Stimulated activated CD4-positive, alpha-beta T cell treated with anti-CD3 and anti-CD28 coated beads, Interleukin-12 subunit alpha, Interleukin-12 subunit beta, amount 100 ng/mL, for 24 hours (primary cell): ENCODE measurements at places on chromosomes 4 and X.

DNA sequence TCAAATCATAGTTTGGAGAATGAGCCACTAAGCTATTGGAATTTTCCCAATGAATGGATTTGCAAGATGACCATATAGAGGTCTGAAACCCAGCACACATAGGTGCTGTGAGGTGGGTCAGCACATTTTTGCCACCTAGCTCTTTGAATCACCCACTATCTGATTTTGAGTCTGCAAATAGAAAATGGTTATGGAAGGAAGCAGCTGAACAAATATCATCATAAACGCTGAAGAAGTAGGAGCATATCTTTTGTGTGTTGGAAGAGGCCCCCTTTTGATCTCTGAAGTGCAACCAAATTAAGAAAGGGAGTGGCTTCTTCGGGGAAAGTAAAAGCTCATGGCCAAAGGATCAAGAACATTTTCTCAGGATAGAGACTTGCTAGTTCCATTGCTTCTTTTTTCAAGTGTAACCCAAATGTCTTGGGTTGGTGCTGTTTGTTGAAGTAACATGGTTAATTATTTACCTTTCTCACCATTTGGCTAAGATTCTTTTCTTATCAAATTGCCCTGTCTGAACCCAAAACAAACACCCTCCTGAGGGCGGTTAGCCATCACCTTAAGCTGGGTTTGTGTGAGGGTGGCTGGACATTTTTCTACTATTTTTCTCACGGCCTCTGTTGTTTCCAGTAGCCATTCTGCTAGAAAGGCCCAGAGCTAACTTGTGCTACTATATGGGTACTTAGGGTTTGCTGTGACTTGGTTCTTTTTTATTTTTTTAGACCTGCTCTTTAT, 18.4 kb upstream of the SORBS2 start:
- no peak for DNase-seq

GRCh38 chr4:90715242-90715641, 588.0 kb downstream of the CCSER1 start:
- no peak for DNase-seq

- no peak for DNase-seq
Observed at GRCh38 chr4:3792813-3793212, 26.6 kb downstream of the ADRA2C start.

GRCh38 chr4:52421811-52422213, 237.3 kb downstream of the USP46 start:
- no peak for DNase-seq

DNA sequence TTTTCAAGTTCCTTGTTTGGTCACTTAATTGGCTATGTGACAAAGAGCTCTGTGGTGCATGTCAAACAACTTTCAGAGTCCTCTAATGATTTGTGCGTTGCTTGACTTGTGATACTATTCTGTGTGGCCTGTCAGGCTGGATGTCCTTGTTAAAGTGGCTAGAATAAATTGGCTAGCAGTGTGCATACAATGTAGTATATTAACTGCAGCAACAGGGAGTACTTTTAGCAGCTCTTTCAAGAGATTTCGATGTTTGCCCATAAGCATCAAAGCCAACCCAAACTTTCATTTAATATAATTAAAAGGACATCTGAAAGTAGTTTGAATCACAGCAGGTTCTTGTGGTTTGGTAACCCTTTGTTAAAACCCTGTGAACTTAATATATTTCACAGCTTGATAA, 718.9 kb downstream of the ADGRL3 start:
- no peak for DNase-seq

GRCh38 chrX:20265726-20266681, 705 bp downstream of the RPS6KA3 start:
- DNase-seq: no peak
